ENCODE measurements at places on chromosomes 3 and 15.

DNA sequence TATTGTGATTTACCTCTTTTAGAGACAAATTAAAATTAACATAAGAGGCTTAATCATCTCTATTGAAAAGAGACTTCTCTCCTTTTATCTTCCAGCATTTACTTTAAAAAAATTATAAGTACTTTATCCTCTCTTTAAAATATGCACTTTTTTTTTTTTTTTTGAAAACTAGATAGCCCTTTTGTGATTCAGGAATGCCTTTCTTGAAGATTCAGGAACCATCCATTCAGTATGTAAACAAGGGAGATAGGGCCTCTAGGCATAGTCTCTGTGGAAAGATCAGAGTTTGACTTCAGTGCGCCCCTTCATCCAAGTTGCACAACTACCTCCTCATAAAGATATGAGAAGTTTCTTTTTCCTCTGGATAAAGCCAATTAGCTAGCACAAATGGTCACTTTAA is 1163.7 kb downstream of the SI start:
- no peak for DNase-seq

GRCh38 chr3:127791221-127791913 is 30.9 kb downstream of the MGLL start:
- no peak for DNase-seq

GRCh38 chr15:49877117-49877872 is 241.7 kb downstream of the ATP8B4 start:
- DNase-seq: no peak

GRCh38 chr3:128218548-128219257 is 65.4 kb downstream of the EEFSEC start:
- DNase-seq: no peak

DNA sequence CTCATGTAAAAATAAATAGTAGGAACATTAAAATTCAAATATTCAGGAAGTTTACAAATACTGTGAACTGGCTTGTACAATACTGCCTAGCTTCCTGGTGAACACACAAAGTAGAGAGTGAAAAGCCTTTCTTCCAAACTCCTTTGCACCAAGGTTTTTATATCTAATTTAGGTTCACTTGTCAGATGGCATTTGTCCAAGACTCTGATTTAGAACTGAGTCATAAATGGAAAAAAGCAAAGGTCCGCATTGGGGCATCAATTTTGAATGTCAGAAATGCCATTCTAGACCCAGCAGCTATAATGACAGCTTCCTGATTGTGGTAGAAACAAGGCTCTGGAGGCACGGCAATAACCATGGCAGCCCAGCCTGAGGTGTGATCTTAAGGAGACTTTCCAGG is 160.7 kb downstream of the PDE8A start:
- no peak for DNase-seq

DNA sequence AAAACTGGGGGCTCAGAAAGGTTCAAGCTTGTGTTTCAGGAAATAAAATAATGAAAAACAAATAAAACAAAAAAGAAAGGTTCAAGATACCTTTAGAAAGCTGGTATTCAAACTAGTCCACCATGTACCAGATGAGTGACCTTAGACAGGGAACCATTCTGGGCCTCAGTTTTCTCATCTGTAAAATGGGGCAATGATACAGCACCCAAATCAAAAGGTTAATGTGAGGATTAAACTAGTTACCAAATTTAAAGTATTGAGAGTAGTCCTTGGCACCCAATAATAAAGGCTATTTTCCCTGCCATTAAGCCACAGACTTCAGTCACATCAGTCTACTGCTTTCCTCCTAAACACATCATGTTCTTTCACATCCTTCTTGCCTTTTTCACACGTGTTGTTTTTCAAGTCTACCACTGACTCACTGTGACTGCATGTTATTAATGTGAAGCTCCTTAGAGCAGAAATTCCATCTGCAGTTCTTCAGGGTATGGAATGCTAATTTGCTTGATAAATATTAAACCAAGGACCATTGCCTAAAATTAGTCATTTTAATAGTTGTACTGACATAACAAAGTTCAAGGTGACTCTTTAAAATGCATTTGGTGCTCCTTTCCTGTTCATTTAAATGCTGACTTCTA is 19.9 kb downstream of the TAMM41 start:
- DNase-seq: no peak

DNA sequence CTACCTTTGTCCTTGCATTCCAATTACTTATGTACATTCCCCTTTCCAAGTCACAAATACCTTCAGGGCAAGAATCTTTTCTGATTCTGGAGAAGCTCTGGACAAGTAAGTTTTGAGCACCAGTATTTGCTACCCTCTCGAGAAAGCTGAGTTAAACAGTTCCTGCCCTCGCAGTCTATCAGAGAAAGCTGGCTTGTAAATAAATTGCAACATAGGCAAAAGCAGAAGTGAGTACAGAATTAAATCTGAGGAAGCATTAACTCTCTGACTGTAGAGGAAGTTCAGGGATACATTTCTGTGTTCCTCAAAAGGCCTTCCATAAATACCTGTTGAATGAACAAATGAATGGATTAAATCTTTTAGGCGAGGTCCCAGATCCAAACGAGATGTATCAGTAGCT is 1.2 kb downstream of the OSBPL11 start:
- no peak for DNase-seq
